ENCODE measurements at places on chromosomes 3 and 15.

GRCh38 chr15:81091889-81092558 is 42.0 kb upstream of the CFAP161 start:
- no peak for DNase-seq

DNA sequence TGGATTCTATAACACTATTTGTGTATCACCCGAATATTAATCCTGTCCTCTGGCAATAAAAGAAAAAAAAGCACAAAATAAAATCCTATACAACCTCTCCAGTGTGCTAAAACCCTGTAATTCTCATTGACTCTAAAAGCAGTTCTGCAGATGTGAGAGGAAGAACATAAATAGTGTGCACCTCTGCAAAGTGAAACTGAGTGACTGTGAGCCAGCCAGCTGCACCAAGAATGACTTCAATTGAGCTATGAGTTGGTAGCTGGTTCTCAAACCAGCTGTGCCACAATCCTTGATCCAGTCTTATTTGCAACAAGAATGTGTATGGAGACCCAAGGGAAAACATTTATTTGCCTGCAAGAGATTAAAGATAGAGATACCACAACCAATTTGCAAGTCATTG is 31.2 kb upstream of the COL8A1 start:
- DNase-seq = no peak

- DNase-seq = no peak
Observed at GRCh38 chr15:71469413-71469812, 340.9 kb upstream of the NR2E3 start.

DNA sequence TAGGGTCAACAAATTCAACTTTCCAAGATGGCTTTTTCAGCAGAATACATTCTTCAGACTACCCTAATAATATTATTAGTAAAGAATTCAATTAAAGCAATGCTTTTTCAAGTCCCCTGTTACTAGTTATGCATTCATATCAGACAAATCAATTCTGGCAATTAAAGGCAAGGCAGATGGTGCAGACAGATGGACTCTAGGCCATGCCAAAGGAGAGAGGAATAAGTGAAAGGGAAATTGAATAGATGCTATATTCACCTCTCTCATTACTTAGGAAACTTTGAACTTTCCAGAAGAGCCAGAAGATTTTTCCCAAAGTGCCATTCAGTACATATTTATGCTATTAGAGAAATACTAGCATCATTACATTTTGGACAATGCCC is 487.7 kb upstream of the RASGRP1 start:
- no peak for DNase-seq

DNA sequence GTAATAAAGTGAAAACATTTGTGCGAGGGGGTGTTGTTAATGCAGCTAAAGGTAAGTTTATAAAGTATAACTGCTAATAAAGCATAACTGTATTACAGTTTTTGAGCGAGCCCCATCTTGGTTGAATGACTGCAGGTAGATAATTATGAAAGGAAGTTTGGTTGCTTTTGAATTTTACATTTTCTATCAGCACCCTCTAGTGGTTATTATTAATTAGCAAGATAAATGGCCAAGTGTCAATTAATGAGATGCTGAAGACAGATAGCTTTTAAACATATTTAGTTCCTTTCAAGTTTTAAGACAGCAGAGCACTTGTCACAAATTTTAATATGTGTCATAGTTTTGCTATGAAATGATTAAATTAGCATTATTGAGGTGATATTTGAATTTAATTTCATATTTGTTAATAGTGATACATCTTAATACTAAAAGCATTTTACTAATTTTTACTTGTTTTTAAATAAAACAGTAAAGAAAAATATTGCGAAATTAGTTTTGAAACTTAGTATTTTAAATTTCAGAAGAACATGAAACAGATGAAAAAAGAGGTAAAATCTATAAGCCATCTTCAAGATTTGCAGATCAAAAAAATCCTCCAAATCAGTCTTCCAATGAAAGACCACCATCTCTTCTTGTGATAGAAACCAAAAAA is 15.1 kb downstream of the U2SURP start:
- DNase-seq = no peak

GRCh38 chr3:45864760-45865519 is 21.4 kb upstream of the CCR9 start:
- DNase-seq = no peak

GRCh38 chr3:189395825-189396224 is 224.1 kb downstream of the TPRG1 start:
- DNase-seq = no peak

- no peak for DNase-seq
Observed at GRCh38 chr15:68464448-68465090, 32.6 kb upstream of the ITGA11 start.

GRCh38 chr3:40185029-40185695 is 124.3 kb upstream of the EIF1B start:
- DNase-seq = no peak

- no peak for DNase-seq
Observed at GRCh38 chr3:81470524-81471278, 290.7 kb downstream of the GBE1 start.
